Ureter (tissue), 1 donor: ENCODE measurements at places on chromosomes 11 and 22. TPM values are rescaled to one million over a fixed set of nuclear protein-coding genes. Genes with fewer than 3 reads are reported as not detected.
A peak's percentile ranks its signal among the peaks of the same experiment; 100 is the strongest.

- no peak for DNase-seq
Observed at GRCh38 chr11:88886796-88887195, 179.0 kb downstream of the GRM5 start.

The SLC7A4 gene
- 8.1 TPM for total RNA-seq

DNA sequence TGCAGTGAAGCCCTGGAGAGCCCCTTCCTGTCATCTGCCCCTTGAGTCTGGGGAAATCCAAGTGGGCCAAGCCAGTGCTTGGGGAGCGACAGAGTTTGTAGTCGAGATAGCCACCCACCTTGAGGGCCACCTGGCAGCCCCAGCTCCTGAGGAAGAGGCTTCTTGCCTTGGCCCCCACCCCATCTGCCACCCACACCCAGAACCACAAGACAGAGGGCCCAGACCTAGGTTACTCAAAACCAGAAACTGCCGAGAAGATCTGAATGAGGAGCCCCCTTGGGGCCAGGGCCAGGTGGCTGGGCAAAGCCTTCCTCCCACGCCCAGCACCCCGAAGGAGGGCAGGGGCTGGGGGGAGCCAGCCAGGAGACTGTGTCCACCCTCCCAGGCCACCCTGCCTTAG is 18.8 kb upstream of the PRR5 start:
- DNase-seq: no peak

DNA sequence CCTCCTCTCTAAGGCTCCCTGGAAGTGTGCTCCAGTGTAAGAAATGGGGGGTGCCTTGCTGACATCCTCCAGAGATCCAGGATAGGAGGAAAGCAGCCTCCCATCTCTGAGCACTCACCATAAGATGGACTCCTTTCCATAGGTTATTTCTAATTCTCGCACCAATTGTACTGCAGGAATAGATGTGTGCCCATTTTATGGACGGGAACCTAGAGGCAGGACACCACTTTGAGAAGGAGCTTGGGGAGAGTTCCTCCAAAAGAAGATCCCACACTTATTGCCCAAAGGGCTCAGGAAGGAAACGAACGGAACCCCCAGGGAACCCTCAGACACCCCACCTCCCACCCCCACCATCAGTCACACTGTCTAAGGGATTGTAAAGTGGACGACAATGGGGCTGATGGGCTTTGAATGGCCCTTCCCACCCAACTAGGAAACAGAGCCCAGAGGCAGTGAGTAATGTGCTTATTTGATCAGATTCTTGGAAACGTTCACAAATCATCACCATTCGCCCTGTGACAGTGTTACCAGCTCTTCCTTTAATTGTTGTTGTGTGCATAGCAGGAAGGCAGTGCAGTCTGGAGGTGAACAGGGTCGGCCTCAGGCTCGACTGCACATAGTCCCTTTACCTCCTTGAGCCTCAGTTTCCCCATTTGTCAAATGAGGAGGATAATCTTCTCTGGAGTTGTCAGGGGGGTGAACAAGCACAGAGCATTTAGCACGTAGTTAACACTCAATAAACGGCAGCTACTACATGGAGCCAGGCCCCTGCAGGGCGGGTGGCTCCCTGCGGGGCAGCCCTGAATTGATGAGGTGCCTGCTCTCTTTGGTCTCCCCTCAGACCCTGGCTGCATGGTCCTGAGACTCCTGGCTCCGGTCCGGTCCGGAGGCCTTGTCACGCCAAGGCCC is 8.4 kb upstream of the MN1 start:
- no peak for DNase-seq

The KCNC1 gene
- not detected for total RNA-seq

GRCh38 chr11:75949023-75949672 is 134.1 kb downstream of the UVRAG start:
- DNase-seq: no peak

The SPON1 gene
- 37.1 TPM for total RNA-seq

- no peak for DNase-seq
Observed at GRCh38 chr11:122150216-122151124, 34.5 kb upstream of the BLID start.

The CWF19L2 gene
- 23.9 TPM for total RNA-seq

GRCh38 chr11:102599642-102600261 is 25.4 kb downstream of the MMP20 start:
- no peak for DNase-seq

DNA sequence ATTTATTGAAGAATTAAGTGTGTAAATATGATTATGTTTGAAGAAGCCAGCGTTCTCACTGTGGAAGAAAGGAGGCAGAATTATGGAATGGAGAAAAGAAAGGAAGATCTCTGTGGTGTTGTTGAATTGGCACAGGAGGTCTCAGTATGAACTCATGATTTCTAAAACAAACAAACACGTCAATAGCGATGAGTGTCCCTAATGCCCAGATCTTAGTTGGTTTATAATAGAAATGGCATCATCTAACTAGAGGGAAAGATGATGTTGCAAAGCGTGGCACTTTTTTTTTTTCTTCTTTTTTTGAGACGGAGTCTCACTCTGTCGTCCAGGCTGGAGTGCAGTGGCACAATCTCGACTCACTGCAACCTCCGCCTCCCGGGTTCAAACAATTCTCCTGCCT is 39.2 kb upstream of the SLN start:
- DNase-seq: no peak

GRCh38 chr11:64484191-64485022 is 106.6 kb upstream of the SLC22A12 start:
- DNase-seq: no peak

- DNase-seq: no peak
Observed at GRCh38 chr11:128878455-128878854, 11.4 kb upstream of the KCNJ1 start.

DNA sequence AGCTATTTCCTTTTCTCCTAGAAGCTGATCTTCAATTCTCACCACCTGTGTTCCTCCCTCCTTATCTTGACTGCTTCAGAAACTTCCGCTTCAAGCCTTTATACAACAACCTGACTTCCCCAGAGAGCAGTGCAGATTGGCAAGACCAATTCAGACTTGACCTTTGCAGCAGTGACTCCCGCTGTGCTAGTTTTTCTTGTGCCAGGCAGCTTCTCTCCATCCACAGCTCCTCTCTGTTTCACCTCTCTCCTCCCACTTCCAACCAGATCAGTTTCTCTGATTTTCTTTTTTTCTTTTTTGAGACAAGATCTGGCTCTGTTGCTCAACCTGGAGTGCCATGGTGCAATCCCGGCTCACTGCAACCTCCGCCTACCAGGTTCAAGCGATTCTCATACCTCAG is 74.3 kb downstream of the GRAMD1B start:
- DNase-seq: no peak

DNA sequence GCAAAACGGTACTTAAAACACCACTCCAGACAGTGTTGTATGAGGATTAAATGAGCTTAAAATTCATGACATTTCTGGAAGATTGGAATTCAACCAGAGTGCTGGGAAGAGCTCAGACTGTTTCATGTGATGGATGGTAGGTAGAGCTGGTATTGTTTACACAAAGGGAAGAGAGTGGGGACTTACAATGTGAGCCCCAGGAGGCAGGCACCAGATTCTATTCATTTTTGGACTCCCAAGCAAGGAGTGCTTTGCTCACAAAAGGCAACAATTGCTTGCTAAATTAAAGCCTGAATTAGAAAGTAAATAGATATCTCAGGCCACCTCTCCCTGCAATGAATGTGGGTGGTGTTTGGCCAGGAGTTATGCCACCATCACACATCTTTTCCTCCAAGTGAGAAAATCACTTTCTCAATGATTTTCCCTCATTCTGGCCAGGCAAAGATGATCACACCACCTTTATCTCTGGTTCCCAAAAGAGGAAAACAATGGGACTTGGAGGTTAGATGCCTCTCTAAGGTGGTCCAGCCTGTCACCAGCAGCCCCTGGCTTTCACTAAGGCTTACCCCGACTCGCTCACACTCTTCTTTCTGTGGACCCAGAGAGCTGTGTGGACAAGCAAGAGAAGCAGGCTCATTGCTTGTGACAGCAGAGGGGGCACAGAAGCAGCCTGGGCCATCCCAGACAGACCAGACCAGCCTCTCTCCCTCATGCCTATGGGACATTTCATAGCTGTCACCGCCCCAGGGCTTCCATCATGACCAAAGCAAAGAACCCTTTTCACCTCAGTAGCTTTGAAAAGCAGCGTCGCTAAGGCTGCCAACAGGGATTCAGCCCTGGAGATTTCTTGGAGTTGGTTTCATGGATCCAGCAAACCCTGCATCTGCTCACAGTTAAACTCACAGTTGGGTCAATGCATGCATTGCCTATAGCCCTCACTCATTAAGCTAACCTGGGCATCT is 63.5 kb upstream of the DRD2 start:
- no peak for DNase-seq

The ANO5 gene
- total RNA-seq: 5.2 TPM

DNA sequence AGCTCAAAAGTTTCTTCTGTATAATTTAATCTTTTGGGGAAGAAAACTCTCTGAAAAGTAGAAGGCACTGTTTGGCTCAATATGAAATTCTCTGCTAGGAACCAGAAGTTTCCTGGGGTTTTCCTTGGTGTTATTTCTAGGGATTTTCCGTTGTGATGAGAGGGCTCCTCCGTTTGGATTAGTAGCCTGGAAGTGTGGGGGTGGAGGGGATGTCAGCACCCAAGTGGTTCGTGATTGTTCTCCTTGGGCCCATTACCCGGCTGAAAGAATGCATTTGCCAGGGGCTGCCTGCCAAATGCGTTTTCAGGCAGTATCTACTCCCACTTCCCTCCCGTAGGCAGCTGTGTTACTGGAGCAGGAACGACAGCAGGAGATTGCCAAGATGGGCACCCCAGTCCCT is 4.3 kb downstream of the SF3B2 start:
- DNase-seq: no peak

- no peak for DNase-seq
Observed at GRCh38 chr11:72379384-72380131, 54.8 kb downstream of the CLPB start.

The RAB39A gene
- 0.42 TPM for total RNA-seq

The BAD gene
- 43.0 TPM for total RNA-seq

GRCh38 chr11:112156153-112156955 is 7.5 kb downstream of the IL18 start:
- DNase-seq: no peak

The MIOX gene
- total RNA-seq: not detected

The PLEKHA7 gene
- total RNA-seq: 94.4 TPM

The ESAM gene
- 34.4 TPM for total RNA-seq

DNA sequence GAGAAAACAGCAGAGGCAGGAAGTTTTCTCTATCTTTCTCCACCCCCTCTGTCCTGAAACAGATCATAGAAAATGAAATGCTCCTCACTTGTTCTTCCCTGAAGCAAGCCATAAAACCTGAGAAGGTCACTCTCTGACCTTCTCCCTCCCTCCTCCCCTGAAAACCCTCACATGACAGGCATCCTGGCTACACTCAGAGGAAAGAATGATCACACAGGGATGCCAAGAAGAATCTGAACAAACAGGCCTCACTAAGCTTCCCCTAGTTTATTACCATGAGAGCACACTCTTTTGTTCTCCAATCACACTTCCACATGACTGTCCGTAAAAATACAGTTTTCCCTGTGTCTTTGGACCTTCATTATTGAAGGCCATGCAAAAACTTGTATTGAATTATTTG is 300.1 kb downstream of the BUD13 start:
- DNase-seq: no peak

DNA sequence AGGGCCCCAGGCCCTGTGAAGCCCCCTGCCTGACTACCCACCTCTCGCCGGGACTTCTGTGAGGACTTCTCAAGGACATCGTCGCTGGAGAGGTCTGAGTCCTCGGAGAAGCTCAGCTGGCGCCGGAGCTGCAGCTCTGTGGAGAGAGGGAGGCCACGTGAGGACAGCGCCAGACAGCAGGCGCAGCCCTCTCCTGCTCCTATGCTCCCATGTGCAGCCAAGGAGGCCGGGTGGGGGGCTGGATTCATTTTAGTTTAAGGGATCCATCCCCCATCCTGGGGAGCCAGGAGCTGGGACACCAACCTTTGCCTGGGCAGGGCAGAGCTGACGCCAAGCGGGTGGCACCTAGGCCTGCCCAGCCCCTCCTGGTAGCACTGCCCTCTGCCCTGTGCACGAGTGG is 42.4 kb upstream of the BID start:
- DNase-seq: no peak

The LGR4 gene
- 49.2 TPM for total RNA-seq

GRCh38 chr11:115736146-115736545 is 231.9 kb upstream of the CADM1 start:
- DNase-seq: no peak

The HMBS gene
- 26.4 TPM for total RNA-seq

The NXPE2 gene
- total RNA-seq: 0.21 TPM

The DEUP1 gene
- not detected for total RNA-seq

GRCh38 chr11:57460758-57461749 is 726 bp downstream of the RTN4RL2 start:
- DNase-seq: peak; percentile 43

DNA sequence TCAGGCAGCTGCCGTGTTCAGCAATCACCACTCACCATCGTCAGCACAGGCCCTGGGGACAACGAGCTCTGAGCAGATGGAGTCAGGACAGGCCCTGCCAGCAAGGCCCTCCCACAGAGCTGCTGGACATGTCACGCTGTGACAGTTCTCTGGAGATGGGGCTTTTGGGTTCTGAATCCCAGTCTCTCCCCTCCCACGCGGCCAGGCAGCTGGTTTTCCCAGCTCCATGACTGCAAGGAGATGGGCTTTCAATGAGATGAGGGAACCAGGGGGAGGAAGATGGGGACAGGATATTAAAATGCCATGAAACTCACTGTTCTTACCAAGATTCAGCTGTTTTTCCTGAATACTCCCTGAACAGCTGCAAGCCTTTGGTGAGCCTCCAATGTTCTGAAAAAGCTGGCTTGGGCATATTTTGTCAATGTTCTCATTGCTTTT is 305.9 kb downstream of the BRD1 start:
- DNase-seq: no peak

The ALDH3B1 gene
- 25.4 TPM for total RNA-seq

The ZNF280B gene
- total RNA-seq: 1.5 TPM

DNA sequence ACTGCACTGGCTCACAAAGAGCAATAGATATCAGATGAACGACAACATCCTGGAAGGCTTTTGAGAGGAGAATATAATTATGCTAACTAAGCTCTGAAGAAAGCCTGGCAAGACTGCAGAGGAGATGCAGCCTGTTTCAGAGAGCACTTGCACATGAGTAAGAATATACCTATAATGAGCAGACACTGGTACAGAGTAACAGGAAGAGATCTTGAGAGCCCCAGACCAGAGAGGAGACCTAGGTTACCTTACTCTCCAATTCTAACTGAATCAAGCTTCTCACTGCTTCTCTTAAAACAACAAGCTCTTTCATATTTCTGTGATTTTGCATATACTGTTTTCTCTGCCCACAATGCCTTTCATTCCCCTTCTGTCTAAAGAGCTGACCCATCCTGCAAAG is 66.5 kb downstream of the FAM168A start:
- no peak for DNase-seq
